Mesothelial cell of epicardium (in vitro differentiated cells): ENCODE measurements at places on chromosomes 6 and 20.

- no peak for DNase-seq
Observed at GRCh38 chr20:45012682-45013302, 46.5 kb downstream of the STK4 start.

GRCh38 chr6:77930952-77931351, 278.1 kb downstream of the MEI4 start:
- DNase-seq, result no peak

DNA sequence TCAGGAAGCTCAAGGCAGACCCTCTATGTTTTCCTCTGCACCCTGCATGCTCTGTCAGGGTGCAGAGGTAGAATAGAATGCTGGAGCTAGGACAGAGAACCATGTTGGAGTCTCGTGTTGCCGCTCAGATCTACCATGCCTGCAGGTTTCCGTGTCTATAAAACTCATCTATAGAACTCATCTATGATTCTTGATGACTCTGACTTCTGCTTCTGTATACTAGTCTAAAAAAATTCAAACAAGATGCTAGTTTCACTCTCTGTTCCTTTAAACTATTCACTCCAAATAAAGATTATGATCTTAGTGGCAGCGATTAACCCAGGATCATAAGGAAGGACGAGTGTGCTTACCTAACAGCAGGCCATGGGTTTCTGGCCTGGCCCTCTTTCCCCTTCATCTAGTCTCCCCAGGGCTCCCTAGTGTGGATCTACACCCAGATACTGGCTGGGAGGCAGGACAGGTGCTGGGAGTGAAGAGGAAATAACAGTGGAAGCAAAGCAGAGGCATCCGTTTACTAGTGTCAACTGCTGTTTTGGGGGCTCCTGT, 162.7 kb upstream of the SUPT3H start:
- DNase-seq, result no peak

DNA sequence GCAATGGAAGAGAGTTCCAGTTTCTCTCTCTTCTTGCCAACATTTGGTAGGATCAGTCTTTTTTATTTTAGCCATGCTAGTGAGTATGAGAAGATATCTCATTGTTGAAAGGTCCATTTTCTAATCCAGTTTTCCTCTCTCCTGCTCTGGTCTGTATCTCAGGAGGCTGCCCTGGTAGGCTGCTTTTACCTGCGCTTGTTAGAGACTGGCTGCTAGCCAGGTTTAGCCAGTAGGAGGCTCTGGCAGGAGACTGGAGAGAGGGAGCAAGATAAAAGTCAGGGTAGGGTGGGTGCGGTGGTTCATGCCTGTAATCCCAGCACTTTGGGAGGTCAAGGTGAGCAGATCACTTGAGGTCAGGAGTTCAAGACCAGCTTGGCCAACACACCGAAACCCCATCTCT, 68.6 kb upstream of the FOXP4 start:
- no peak for DNase-seq

- no peak for DNase-seq
Observed at GRCh38 chr6:31252625-31253024, 19.3 kb downstream of the HLA-C start.

DNA sequence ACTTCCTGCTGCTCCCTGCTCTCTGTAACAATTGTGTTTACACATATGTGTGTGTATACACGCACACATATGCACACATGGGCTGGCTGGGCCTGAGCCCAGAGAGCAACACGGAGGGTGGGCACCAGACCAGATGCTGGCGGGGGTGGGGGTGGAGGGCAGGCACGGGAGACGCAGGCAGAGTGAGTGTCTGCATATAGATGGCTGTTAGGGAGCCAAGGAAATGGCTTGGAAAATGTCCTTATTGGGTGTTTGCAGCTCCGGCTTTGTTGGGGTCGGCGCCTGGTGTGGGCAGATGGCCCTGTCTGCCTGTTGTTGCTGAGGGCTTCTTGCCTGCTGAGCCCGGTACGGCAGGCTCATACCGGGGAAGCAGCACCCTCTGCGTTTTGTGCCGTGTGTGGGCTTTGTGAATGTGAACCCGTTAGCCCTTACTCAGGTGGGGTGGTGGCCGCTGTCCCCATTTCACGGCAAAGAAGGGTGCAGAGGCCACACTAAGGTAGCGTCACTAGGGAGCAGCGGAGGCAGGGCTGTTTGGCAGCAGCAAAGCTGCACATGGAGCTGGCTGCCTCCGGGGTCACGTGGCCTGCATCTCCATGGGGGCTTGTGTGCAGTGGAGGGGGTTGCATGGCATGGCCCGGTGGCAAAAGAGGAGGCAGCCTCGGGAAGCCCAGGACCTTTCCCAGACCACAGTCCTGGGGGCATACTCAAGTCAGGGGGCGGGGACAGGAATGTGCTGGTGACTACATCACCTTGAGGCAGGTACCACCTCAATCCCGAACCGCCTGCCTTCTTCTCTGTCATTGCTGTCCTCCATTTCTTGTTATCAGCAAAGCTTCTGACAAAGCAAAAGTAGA, 47.4 kb upstream of the SRF start:
- no peak for DNase-seq

DNA sequence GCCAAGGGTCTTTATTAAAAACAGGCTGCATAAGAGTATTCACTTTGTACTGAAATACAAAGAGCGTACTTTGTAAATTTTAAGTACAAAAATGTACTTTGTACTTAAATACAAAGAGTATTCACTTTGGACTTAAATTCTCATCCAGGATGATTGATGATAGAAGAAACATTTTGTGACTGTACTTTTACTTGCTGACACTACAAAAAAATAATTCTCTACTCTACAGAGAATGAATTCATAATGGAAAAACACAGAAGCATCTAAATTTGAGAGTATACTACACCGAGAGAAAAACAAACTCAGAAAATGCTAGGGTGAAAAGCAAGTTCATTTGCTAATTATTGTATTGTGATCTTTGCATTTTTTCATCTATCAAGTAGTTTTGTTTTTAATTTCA, 54.4 kb upstream of the STXBP5 start:
- no peak for DNase-seq

DNA sequence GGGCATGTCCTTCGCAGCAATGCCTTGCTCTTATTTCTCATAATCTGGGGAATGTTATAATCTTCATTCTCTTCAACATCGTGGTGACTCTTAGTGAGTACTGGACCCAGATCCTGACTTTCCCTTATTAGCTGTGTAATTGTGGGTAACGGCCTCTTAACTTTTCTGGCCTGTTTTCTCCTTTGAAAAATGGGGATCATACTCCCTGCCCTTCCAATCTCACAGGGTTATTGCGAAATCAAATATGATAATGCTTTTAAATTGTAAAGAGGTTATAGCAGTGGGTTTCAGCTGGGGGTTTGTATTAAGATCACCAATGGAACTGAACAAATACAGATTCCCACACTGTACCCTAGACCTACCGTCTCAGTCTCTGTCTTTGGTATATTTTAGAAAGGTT, 77.1 kb downstream of the CTNNBL1 start:
- no peak for DNase-seq

DNA sequence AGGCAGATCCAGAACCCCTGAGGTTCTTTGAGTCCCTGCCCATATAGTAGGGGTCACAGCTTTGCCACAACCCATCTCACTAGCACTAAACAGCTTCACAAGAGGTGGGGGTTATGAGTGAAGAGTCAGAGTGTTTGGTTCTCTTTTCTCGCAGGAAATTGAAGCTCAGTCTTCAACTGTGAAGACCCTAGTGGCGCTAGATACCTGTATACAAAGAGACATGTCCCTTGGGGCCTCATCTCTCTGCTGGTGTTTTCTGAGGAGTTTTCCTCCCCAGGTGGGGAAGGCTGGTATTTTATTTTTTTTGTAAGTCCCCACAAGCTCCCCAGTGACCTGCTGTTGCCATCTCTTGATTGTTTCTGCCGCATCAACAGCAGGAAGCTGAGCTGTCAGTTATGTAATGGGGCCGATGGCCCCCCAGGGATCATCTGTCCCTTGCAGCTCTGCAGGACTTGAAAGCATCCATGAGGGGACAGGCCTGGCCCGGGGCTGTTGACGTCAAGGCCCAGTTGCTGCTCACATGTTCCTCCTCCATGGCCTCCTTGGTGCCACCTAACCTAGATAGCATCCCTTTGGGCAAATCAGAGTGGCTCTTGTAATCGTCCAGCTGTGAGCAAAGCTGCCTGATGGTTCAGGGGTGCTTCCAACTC, 23.1 kb downstream of the STK35 start:
- DNase-seq, result no peak

DNA sequence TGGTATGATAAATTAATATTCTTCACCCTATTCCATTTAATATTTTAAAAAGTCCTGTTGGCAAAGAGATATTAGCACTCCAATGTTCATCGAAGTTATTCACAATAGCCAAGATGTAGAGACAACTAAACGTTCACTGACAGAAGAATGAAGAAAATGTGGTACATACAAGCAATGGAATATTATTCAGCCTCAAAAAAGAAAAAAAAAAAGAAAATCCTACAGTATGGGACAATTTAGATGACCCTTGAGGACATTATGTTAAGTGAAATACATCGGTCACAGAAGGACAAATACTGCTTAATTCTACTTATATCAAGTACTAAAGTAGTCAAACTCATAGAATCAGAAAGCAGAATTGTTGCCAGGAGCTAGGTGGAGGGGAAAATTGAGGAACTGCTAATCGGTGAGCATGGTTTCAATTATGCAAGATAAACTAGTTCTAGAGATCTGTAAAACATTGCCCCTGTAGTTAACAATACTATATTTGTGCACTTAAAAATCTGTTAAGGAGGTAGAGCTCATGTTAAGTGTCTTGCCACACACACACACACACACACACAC, 4.7 kb downstream of the GCLC start:
- DNase-seq, result no peak

- no peak for DNase-seq
Observed at GRCh38 chr6:72406517-72406916, 215.3 kb upstream of the KCNQ5 start.

DNA sequence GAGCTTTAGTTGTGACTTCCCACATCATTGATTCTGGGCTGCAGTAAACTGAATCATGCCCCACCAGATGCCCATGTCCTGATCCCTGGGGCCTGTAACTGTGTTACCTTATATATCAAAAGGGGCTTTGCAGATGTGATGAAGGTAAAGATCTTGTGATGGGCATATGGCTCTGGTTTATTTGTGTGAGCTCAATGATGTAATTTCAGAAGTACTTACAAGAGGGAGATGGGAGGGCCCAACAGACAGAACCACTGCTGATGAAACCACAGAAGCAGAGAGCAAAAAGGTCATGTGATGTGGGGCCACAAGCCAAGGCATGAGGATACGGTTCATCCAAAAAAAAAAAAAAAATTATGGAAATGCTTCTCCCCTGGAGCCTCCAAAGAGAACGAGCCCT, 118.7 kb downstream of the TOX2 start:
- no peak for DNase-seq

DNA sequence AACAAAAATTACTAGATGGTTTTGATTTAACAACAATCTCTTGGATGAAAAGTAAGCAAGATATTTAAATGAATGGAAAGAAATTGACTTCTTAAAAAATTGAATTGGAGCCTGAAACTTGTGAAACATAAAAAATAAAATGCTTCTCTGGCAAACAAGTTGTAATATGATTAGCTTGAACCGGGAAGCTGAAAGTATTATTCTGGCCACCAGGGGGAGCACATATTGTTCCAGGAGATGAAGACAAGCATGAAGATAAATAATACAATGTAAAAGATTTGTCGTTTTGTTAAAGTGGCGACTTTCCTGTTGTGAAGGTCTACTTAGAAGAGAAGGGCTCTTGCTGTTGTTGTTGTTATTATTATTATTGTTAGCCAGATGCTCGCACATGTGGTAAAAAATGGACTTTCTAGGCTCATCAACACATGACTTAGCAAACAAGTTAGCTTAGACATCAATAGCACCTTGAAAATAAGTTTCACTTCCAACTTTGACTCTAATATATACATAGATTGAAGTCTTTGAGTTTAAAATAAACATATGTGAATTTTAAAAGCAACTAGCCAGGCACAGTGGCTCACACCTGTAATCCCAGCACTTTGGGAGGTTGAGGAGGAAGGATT, 14.2 kb downstream of the PAX1 start:
- peak; percentile 79 for DNase-seq

- DNase-seq, result no peak
Observed at GRCh38 chr20:8060977-8061376, 41.4 kb upstream of the TMX4 start.

- no peak for DNase-seq
Observed at GRCh38 chr6:4349931-4350330, 214.6 kb upstream of the ECI2 start.

DNA sequence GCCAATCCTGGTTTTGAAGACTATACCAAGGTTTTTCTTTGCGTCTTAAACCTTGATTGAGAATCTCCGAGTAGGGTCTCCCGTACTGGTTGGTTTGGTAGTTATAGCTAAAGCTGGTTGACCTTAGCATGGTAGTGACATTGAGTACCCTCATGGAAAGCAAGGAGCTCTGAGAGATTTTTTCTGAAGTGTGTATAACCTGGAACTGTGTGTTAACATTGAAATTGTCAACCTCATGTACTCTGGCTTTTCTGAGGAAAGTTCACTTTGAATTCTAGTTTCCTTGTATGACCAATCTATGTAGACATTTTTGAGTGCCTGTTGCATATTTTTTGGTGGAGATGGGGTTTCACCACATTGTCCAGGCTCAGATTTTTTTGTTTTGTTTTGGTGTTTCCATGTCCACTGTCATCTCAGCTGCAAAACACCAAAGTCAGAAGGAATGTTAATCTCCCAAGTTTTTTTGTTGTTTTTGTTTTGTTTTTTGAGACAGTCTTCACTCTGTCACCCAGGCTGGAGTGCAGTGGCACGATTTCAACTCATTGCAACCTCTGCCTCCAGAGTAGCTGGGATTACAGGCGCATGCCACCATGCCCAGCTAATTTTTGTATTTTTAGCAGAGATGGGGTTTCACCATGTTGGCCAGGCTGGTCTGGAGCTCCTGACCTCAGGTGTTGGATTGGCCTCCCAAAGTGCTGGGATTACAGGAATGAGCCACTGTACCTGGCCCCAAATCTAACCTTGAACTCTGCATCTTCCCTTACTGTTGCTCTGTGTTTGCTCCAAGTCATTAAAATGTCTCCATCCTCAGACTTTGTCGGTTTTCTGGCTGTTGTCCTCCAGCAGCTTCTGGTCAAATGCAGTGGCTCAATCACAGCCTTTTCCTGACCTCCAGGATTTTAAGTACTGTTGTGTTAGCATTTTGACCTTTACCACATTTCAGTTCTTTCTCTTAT, 4.3 kb downstream of the RPS12 start:
- no peak for DNase-seq

DNA sequence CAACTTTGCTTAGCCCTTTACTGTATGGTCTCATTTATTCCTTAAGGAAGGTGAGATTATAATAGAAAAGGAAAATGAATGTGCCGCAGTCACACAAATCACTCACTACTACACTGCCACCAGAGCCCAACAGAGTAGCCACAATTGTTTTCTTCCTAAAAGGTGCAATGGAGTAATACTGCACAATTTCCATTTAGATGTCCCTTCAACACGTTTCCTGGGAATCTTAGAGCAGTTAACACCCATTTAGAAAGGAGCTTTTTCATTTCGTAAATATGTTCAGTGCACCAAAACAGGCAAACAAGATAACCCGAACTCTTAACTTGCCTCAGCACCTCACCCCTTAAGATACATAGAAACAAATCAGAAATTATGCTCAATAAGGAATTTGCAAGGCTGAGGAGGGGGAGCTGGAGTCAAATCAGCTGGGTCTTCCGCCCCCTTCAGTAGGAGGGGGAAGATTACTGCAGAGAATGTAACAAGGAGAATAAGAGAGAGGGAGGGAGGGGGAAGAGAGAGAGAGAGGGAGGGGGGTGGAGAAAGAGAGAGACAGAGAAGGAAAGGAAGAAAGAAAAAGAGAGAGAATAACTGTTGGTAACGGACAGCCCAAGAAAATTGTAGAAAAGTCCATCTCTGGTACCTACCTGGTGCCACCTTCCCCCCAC, 155.5 kb downstream of the BCAS1 start:
- DNase-seq, result no peak

- DNase-seq, result no peak
Observed at GRCh38 chr6:154888421-154889295, 106.5 kb upstream of the TIAM2 start.
